Lung (tissue), 17 donors: ENCODE measurements at places on chromosomes 7 and 10.

GRCh38 chr7:18978108-18978495, 139.3 kb downstream of the TWIST1 start:
- DNase-seq: no peak

GRCh38 chr10:49116509-49117375, 1.4 kb upstream of the VSTM4 start:
- no peak for DNase-seq

GRCh38 chr7:128044064-128044463, 12.8 kb upstream of the LRRC4 start:
- DNase-seq: no peak

DNA sequence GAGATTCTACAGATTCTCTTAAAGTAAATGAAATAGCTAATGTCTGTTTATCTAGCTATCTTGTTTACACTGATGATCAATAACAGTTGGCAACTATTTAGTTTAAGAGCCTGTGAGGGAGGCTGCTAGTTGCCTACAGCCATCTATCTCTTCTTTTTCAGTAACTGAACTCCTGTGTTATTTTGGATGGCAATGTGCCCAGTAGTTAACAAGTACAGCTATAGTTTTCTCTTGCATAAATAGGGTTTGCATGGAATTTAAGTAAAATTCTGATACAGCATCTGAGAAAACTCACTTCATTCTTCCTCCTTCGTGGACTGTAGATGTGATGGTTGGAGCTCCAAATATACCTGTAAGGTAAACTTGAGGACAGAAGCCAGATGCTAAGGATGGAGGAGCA, 219.5 kb upstream of the POT1 start:
- DNase-seq: no peak

DNA sequence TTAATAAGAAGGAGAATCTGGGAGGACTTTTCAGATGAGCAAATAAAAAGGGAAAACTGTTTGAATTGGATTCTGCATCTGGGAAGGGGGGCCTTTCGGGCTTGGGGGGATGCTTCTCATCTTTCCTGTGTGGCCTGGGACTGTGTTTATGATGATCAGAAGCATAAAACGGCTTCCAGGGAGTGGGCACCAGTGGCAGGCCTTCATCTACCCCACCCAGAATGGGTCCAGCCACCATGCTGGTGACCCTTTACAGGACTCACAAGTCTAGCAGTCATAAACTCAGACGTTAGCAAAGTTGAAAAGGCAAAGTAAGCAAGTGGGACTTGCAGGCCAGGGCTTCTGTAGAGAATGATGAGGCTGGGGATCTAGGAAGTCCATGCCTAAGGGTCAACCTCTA, 198.3 kb upstream of the ZMIZ1 start:
- no peak for DNase-seq

GRCh38 chr7:54349229-54349628, 192.9 kb upstream of the VSTM2A start:
- DNase-seq: no peak

GRCh38 chr10:92119340-92119739, 171.5 kb downstream of the CPEB3 start:
- no peak for DNase-seq

GRCh38 chr10:49184642-49185111, 3.5 kb downstream of the TMEM273 start:
- no peak for DNase-seq

DNA sequence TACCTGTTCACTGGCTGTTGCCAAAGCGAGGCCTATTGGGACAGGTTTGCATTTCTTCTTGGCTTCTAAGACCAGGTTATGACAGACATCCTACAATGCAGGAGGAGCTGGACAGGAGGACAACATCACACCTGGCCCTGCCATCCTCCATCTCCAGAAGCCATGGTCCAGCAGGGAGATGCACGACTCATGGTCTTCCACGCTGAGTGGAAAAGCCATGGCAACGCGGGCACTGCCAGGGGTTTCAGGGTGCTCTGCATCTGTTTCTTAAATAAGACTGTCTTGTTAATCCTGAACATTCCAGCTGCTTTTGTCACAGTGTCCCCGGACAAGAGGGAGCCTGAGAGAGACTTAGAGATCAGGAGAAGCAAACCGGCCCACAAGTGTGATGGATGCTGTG, 40.3 kb downstream of the CLRN3 start:
- no peak for DNase-seq

GRCh38 chr7:11026452-11027359, 53.0 kb downstream of the PHF14 start:
- DNase-seq: no peak

- DNase-seq: no peak
These were observed 34.5 kb upstream of the PRKAR1B start for GRCh38 chr7:761631-762030.

- peak; percentile 84 for DNase-seq
These were observed 24.8 kb downstream of the INPP5F start for GRCh38 chr10:119750391-119751230.

DNA sequence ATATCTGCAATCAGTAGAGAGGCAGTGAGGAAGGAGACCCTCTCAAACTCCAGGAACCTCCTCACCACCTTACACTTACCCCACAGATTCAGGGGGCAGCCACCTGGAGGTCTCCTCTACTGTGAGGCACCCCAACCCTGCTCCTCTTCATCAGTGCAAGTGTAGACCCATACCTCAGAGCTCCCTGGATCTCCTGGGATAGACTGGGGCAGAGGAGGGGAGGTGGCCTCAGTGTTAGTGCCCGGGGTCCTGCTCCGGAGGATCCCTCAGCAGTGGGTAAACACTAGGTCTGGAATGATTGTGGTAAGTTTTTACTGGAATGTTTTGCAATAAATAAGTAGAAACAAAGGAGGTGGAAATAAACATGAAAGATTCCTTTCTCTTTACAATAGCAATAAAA, 31.1 kb downstream of the ANTXRL start:
- DNase-seq: no peak

DNA sequence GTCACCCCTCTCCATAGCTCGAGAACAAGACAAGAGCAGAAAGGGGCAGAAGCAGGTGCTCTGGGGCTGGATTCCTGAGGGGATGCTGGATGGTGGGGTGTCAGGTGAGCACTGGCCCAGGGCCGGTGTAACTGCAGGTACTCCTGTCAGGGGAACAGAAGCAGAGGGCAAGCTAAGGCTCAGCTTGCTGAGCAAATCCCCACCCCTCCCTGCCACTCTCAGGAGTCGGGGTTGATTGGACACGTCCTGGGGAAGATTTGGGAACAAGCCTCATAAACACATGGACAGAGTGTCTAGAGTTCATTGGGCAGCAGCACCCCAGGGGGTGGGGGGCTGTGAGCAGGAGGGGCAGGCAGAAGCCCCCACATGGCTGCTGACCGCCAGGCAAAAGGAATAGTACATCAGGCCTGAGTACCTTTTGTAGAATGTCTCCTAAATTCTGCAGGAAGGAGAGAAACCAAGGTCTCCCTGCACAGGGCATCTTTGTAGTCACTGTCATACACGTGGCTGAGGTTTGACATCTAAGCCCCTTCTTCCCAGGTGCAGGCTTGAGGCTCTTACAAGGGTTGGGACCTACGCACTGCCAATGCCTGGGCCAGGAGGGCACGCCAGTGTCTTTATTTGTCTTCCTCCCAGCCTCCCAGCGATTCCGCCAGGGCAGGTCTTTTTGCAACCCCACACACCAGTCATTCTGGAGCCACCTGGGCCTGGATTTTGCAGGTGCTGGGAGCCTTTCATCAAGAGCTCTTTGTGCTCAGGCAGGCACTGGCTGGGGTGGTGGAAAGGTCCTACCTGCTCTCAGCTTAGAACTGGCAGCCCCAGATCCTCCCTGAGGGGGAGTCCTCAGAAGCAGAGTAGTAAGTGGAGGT, 2.8 kb downstream of the CALML3 start:
- peak; percentile 48 for DNase-seq

- peak; percentile 60 for DNase-seq
These were observed 80.5 kb upstream of the PPIF start for GRCh38 chr10:79266543-79267312.

DNA sequence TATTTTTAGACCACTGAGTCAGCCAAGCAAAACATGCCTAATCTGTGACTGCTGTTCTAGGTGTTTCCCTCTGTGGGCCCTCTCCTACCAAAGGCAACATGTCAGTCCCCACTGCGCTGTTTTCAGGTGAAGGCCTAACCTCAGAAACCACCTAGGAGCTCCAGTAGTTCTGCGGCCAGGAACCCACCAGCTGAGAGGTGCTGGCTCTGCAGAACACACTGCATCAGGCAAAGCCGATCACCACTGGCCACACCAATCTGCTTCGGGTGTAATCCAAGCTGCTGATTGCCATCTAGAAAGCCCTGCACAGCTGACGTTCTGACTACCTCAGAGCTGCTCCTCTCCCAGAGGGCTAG, 14.9 kb downstream of the CAMK2G start:
- no peak for DNase-seq

DNA sequence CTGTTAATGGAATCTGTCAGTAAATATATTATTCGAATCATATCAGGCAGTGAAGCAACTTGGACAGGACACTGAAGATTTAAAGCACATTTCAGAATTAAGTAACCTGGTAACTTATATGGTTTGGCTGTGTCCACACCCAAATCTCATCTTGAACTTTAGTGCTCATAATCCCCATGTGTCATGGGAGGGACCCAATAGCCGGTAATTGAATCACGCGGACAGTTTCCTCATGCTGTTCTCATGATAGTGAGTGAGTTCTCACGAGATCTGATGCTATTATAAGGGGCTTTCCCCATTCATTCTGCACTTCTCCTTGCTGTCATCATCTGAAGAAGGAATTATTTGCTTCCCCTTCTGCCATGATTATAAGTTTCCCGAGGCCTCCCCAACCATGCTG, 83.2 kb upstream of the COL1A2 start:
- no peak for DNase-seq

- no peak for DNase-seq
These were observed 60.1 kb upstream of the IFRD1 start for GRCh38 chr7:112390167-112390566.

DNA sequence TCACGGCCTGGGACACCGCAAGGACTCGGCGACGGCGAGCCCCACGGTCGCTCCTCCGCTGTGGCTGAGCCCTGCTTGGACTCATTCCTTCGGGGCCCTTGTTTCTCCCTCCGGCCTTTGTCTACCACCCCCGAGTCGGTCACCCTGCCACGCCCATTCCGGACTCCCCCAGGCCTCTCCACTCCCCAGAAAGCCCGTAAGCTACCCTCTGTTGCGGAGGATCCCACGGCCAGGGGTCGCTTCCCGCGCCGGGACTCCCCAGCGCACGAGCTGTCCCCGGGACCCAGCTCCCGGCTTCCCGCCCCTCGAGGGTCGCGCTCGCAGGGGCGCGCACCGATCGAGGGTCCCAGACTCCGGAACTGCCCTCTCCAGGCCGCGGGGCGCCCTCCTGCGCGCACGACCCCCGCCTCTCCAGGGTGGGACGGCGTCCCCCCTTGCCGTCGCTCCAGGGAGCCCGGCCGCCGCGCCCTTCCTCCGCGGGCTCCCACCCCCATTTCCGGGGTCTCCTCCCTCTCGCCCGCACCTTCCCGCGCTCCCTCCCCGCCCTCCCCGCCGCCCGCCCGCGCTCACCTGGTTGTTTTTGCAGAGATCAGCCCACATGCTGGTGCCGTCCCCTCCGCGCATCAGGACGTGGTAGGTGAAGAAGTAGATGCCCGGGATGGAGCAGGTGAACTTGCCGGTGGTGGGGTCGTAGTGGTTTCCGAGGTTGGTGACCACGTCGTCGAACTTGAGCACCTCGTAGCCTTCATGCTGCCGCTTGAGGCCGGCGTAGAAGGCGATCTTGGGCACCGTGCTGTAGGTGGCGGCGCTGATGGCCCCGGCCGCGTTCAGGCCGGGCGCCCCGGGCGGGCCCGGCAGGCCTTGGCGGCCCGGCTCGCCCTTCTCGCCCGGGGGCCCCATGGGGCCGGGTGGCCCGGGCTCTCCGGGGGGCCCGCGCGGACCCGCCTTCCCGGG, 1.5 kb downstream of the C1QL3 start:
- DNase-seq: no peak

DNA sequence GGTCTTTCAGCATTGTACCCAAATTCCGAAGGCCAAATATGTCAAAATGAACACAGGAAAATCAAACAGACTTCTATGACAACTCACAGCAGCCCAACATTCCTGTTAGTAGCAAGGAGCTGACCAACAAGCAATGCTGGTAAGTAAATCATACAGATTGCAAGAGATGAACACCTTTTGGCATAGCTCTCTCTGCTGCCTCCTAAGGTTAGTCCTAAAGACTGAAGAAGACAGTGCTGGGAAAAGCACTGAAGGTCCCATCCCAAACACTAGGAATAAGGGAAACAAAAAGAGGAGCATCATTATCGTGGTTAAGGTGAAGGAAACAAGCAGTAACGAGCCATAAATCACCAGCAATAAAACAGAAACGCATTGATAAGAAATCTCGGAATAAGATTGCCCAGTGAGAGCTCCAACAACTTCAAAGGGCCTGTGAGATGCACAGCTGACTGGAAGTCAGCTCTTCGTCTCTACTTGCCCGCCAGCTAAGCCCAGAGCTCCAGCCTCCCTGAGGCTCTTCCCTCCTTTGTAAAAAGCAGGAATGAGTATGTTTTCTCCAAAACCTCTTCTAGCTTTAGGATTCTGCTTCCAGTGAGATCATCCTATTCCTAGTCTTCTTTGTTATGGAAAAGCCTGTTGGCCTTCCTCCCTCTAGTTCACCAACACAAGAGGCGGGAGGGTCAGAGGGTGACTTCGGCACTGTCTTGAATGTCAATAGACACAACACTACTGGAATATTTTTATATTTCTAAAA, 15.3 kb downstream of the NUDT5 start:
- no peak for DNase-seq

DNA sequence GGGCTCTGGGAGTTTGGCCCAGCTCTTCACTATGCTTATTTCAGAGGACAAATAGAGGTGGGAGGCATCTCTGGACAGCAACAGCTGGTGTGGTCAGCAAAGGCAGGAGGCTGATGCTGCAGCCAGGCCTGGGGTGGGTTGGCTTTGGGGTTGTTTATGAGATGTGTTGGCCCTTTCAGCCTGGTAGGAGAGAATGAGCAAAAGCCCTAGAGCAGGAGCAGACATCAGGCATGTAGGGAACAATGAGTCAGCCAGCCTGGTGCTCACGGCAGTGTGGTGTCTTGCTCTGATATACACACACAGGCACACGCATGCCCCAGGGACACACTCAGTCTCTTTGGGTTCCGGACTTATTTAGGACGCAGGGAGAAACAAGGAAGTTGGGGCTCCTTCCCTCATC, 157.1 kb downstream of the PRKCQ start:
- DNase-seq: no peak

DNA sequence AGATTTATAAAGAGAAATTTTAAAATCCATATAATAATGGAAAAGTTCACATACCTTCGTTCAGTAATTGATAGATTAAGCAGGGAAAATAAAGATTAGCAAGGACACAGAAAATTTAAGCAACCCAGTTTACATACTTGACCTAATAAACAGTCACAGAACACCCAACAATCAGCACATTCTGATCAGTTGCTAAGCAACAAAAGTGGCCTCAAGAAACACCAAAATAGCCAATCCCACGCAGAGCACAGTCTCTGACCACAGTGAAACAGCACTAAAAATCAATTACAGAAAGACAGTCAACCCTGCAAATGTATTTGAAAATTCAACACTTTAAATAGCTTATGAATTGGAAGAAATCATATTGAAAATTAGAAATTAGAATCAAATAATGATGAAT, 39.3 kb upstream of the DRGX start:
- no peak for DNase-seq
